ENCODE measurements at places on chromosomes 1 and 21. TPM values are rescaled to one million over a fixed set of nuclear protein-coding genes. Genes with fewer than 3 reads are reported as not detected.

C4BPA gene
- not detected for total RNA-seq

LPAR3 gene
- 0.05 TPM for total RNA-seq

TAS1R3 gene
- total RNA-seq: 0.15 TPM

BROX gene
- 75.5 TPM for total RNA-seq

NTRK1 gene
- not detected for total RNA-seq

PLCH2 gene
- 0.05 TPM for total RNA-seq

CFHR2 gene
- not detected for total RNA-seq

ITLN2 gene
- not detected for total RNA-seq

C8B gene
- total RNA-seq: not detected

RNASEL gene
- 16.0 TPM for total RNA-seq

SLAMF6 gene
- not detected for total RNA-seq

ANGPTL3 gene
- total RNA-seq: not detected

ATP1A4 gene
- total RNA-seq: not detected

CRYZ gene
- 209 TPM for total RNA-seq

RAP1GAP gene
- total RNA-seq: 23.5 TPM

CRNN gene
- not detected for total RNA-seq

PLPPR5 gene
- total RNA-seq: 0.05 TPM

IL12RB2 gene
- 0.10 TPM for total RNA-seq

CFAP74 gene
- not detected for total RNA-seq

CYP4Z1 gene
- total RNA-seq: not detected

EXTL1 gene
- 0.05 TPM for total RNA-seq

CFAP141 gene
- total RNA-seq: not detected

LRRC39 gene
- total RNA-seq: not detected

All from renal cortical epithelial cell (primary cell).